A549 treated with CpdA at 1 μM for 4 hours (cell line): ENCODE measurements at places on chromosomes 7 and 10. TPM values are rescaled to one million over a fixed set of nuclear protein-coding genes. Genes with fewer than 3 reads are reported as not detected.

NKX1-2 gene
- total RNA-seq = 0.03 TPM in 1 of 5 replicates, not detected in the others

MYH16 gene
- total RNA-seq = 0.64 to 1.0 TPM (median 0.84 TPM) in 5 replicates

OR2A7 gene
- total RNA-seq = not detected in 5 replicates

PKD2L1 gene
- 0.09 to 0.15 TPM in 2 of 5 replicates, not detected in the others for total RNA-seq

ZPBP gene
- total RNA-seq = not detected in 5 replicates

MBL2 gene
- not detected in 5 replicates for total RNA-seq

LLCFC1 gene
- not detected in 5 replicates for total RNA-seq

OR2A12 gene
- total RNA-seq = not detected in 5 replicates

CAV2 gene
- 157 to 196 TPM (median 171 TPM) in 5 replicates for total RNA-seq

HABP2 gene
- 0.04 to 0.20 TPM (median 0.08 TPM) in 4 of 5 replicates, not detected in the other for total RNA-seq
